ENCODE measurements at places on chromosomes 16 and 17.

GRCh38 chr16:48176635-48177408 lies 21.0 kb upstream of the ABCC12 start:
- no peak for DNase-seq

GRCh38 chr16:30615358-30616091 lies 5.3 kb upstream of the ZNF689 start:
- peak; percentile 92 for DNase-seq

GRCh38 chr17:37567137-37567536 lies 42.1 kb downstream of the SYNRG start:
- no peak for DNase-seq

DNA sequence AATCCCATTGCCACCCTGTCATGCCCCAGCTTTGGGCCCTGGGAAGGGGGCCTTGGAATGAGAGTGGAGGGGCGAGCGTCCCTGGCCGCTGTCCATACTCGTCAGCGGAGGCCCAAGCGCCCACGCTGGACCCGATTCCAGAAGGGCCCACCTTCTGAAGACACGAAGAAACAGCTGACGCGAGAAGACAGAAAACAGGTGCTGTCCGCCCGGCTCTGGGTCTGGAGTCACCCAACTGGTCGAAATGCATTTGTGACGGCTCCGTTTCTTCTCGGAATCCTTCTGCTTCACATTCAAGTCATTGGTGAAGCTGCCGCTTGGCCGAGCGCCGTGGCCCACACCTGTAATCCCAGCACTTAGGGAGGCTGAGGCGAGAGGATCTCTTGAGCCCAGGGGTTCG lies 52.9 kb upstream of the PVALEF start:
- DNase-seq = no peak

- no peak for DNase-seq
Observed at GRCh38 chr17:7221278-7222092, 1.7 kb downstream of the ACADVL start.

GRCh38 chr16:67844497-67844896 lies 2.2 kb upstream of the NUTF2 start:
- peak; percentile 23 for DNase-seq

- DNase-seq = peak; percentile 70
Observed at GRCh38 chr16:11181899-11182279, 74.1 kb downstream of the SOCS1 start.

- no peak for DNase-seq
Observed at GRCh38 chr16:27330542-27330941, 16.8 kb downstream of the IL4R start.

- DNase-seq = no peak
Observed at GRCh38 chr16:83602761-83603722, 204.7 kb upstream of the HSBP1 start.

- DNase-seq = no peak
Observed at GRCh38 chr17:58488428-58488890, 251 bp upstream of the HSF5 start.

DNA sequence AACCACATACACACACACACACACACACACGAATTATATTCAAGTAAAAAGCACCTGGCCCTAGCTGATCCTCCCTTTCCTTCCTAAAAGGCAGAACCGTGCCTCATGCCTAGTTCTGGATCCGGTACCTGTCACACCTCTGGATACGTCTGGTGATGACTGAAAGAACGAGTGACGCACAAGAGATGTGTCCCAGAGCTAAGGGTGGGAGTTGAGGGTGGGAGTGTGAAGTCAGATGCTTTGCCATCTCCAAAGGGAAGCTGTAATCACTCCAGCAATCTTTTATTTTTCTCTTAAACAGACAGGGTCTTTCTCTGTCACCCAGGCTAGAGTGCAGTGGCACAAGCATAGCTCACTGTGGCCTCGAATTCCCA lies 26.5 kb upstream of the GSG1L start:
- no peak for DNase-seq

GRCh38 chr17:75373280-75373679 lies 32.2 kb downstream of the GRB2 start:
- no peak for DNase-seq

GRCh38 chr16:50476486-50477255 lies 71.5 kb upstream of the NKD1 start:
- DNase-seq = no peak

GRCh38 chr17:73317513-73318426 lies 6.0 kb upstream of the CDC42EP4 start:
- no peak for DNase-seq

- DNase-seq = no peak
Observed at GRCh38 chr17:41521574-41522261, 3.0 kb upstream of the KRT15 start.

DNA sequence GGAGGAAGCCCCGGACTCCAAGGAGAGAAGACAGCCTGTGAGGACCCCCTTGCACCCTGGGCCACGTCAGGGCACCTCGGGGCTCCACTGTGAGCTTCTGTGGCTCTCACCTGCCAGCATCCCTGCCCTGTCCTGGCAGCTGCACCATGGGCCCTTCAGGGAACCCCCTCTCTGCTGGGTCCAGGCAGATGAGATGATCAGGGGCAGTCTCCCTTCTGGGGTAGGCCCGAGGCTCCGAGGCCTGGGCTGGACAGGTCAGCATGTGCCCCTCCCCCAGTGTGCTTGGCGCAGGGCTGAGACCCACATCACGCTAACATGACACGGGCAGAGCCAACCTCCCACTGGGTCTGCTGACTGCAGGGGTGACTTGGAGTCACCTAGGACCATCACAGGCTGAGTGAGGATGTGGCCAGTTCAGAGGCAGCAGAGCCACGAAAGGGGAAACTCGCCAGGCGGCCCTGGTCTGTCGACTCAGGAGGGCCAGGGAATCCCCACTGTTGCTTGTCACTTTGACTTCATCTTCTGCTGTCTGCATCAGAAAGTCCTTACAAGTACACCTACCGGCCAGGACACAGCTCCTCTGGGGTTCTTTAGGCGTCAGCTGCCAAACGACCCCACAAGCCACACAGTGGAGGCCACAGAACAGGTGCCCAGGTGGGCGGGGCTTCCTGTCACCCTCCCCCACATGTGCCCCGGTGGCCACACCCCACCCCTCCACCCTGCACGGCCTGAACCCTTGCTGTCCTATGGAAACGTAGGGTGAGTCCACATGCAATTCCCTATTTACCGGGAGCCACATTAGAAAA lies 2.2 kb downstream of the GALNS start:
- DNase-seq = peak; percentile 60

GRCh38 chr17:83009414-83010205 lies 69.8 kb upstream of the METRNL start:
- no peak for DNase-seq

DNA sequence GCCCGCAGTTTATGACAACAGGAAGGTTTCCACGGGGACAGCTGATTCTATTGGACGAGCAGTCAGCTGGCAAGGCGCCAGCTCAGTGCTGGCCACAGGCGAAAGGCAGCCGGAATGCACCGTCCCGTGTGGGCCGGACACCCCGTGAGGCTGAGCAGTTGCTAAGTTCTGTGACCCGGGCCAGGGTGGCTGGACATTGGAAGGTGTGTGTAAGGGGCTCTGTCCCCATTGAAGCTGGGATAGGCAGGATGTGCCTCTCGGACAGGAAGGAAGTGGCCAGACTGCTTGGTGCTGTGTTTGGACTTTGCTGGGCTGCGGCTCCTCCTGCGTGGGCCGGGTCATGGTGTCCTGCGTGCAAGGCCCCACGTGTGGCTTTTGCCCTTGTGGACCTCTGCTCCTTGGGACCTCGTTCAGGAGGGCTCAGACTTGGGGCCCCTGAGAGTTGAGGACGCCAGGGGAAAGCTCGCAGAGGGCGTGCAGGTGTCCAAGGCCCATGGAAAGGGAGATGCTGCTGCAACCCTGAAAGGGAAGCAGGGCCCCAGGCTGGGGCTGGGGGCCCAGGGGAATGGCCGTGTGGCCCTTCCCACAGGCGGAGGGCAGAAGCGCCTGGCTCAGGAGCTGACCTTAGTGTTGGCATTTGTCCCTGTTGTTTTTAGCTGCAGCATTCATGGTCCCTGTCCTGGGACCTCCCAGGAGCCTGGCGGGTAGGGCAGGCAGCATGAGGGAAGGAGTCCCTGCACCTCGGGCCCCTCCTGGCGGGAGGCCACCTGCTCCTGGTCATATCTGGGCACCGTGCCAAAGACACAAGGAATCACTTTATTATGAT lies 10.0 kb downstream of the BAIAP2 start:
- DNase-seq = no peak

GRCh38 chr17:46977348-46977747 lies 1.7 kb downstream of the RPRML start:
- DNase-seq = no peak

DNA sequence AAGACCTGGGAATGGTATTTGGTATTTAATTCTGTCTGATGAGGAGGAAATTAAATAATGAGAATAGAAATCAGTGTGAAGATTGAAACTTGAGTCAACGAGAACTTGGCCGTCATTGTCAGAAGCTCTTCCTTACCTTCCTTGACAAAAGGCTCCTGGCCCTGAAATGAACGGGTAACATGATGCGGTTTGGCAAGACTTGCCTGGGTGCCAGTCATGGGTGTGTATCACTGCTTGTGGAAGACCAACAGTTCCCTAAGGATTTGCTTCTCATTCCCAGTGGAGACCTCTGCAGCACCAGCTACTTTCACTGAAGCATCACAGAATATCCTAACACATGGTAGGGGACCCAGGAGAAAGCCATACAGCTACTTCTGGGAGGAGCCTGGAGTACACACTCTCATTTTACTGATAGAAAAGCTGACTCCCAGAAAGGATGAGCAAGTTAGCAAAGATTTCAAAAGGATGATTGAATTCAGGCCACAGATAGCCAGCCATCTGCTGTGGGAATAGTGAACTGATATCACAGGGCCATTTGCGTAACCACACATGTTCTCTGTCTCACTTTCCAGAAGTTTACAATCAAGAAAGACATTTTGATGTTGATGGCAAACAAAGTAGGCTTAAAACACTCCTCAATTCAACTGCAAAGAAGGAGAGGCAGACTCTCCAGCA lies 258.1 kb upstream of the SALL1 start:
- DNase-seq = no peak

- peak; percentile 89 for DNase-seq
Observed at GRCh38 chr16:29848420-29849297, 14.4 kb downstream of the CDIPT start.

DNA sequence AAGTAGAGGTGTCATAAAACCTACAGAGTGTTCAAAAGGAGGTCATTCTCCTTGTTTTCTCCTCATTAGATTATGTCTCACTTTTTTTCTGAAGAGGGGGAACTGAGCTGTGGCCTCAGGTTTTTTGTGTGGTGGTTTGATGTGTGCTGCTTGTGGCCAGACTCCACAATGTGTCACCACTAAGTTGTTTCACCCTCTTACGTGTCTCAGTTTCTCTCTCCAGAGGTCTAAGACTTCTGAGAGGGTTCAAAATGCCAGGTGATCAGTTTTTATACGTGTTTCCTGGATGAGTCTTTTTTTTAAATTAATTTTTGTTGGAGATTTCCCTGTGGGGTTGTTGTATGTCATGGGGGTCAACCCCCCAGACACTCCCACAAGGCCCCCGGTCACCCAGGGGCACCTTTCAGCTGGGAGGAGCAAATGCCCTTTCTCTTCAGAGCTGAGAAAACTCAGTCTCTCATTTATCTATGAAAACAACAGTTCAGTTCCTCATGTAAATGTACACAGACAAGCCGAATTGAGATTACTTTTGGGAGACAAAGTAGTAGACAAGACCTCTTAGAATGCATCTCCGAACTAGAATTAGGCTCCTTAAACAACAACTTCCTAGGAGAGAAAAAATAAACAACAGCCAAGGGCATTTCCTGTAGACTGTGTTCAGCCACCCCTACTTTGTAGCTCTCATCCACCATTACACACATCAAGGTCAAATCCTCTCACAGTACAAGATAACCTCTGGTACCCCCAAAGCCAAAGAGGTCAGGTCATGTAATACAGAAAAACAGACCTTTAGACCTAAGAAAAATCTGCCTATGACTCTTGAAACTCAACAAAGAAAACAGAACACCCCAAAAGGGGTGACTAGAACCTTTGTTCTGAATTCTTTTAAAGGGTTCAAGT lies 23.9 kb upstream of the TMEM98 start:
- DNase-seq = peak; percentile 52

DNA sequence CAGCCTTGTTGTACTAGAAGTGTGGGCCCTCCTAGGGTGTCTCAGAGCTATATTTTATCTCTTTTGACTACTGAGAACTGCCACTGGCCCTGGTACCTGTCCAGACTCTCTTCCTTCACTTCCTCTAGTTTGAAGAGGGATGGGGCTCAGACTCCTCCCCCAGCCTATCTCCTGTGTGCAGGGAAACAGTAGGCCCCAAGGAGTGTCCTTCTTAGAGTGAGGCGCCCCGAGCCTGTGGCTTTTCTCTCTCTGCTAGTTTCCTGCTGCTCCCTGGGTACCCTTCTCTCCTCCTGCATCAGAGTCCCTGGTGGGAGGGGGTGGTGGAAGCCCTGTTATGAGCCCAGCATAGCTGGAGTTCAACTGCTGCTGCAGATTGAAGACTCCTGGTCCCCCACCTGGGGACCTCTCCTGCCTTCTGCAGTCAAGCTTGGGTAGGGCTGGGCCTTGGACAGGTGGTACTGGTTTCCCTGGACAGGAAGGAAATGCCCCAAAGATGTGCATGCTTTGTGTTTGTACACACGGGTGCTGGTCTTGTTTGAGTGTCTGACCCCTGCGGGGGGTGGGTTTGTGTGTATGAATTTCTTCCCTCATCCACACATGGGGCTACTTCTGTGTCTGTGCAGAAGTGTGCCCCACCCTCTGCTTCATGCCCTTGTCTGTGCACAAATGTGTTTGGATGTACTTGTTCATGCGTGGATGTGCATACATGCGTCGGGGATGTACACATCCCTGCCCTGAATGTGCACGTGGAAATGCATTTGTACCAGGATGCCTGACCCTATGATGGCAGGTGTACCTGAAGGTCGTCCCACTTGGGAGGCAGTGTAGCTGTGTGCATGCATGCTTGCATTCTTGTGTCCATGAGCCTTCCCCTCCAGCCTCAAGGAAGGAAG lies 6.9 kb downstream of the RARA start:
- DNase-seq = peak; percentile 40

DNA sequence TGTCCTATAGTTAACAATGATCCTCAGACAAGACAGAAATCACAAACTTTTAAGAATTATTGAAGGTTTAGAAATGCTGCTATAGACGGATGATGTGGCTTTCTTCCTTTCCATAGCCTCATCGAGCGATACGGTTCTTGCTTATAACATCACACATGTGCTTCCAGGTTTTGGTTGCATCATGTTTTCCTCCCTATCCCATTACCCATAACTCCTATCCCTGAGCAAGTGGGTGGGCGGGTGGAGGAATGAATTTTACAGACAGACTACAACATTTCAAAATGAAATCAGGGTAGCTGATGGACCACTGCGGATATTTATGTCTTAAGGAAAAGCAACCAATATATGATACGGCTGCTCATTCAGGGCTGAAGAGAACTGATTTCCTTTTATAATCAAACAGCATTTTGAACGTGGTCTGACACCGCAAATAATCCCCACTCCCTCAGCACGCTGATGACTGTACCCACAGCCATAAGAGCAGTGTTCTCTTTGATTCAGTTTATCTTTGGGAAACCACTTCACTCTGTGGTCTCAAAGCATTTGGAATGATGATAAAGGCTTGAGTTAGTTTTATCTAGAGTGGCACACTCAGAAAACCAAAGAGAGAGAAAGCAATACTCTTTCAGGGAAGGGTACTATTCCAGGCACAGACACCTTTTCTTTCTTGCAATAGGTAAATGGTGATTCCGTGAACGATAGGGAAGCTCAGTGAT lies 4.6 kb upstream of the AKTIP start:
- no peak for DNase-seq
